Activated effector memory CD4-positive, alpha-beta T cell treated with Interleukin-2 at 50 U/mL for 16 hours (primary cell): ENCODE measurements at places on chromosomes 5 and 9.

DNA sequence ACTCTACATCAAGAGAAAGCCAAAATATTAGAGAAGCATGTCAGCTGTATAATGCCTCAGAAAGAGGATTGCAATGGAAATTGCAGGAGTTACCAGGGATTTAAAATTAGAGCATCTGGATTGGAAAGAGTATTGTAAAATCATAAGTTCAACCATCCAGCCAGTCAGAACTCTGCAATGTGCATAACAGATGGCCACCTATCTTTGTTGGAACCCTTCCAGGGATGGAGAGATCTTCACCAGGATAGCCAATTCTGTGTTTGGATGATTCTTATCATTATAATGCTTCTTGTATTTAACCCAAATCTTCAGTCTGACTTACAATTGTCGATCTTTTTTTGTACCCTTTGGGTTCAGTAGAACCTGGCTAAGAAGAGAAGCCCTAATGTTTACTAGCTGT lies 164.4 kb downstream of the TLR4 start:
- DNase-seq: no peak

GRCh38 chr5:32261198-32261597 lies 51.5 kb downstream of the MTMR12 start:
- DNase-seq: no peak

DNA sequence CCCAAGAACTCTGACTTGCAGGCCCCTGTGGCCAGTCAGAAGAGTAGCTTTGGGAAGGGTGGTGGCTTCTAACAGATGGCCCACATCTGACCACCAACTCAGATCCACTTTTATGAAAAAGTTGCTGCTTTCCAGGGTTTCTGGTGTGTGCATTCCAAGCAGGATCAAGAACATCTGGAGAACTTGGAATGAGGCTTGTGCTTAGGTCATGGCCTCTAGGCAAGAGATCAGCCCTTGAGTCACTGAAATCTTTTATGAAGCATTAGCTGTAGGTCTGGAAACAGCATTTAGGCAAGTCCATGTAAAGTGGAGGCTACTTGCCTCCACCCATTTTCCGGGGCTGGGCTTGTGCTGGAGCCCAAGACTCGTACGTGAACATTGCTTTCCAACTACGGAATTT lies 433.3 kb downstream of the SH3GL2 start:
- DNase-seq: no peak

DNA sequence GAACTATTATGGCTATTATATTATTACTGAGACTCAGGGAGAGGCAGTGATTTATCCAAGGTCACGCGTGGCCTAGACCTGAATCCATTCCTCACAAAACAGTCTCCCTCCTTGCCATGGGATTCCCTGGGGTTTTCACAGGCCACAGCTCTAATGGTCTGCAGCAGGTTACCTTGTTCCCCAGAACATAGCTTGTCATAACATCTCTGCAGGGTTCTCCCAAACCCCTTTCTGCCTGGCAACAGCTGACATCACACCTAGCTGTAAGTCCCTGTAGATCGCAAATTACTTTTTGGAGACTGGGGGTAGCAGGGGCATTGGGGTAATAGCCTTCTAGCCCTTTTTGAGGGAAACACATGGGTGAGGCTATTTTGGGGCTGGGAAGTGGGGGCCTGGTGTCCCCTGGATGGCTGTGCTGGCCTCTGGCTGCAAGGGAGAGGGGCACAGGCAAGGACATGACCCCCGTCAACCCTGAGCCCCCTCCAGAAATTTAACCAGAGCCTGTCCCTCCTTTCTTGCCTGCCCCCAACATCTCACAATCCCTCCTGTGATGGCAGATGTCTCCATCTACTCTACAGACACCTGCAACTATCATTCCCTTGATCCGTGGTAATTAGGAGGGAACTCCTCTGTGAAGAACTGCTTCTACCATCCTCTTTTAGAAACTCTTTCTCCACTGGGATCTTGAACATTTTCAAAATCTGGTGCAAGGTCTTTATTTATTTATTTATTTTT lies 1.3 kb downstream of the CD74 start:
- DNase-seq: peak; percentile 45

GRCh38 chr5:12876541-12877298 lies 972.5 kb upstream of the CTNND2 start:
- DNase-seq: no peak

- peak; percentile 47 for DNase-seq
These were observed 49.0 kb downstream of the PSD2 start for GRCh38 chr5:139844472-139845145.

- DNase-seq: no peak
These were observed 109.8 kb upstream of the TARS1 start for GRCh38 chr5:33330992-33331391.

GRCh38 chr9:136482046-136482792 lies 621 bp downstream of the SEC16A start:
- peak; percentile 14 for DNase-seq

DNA sequence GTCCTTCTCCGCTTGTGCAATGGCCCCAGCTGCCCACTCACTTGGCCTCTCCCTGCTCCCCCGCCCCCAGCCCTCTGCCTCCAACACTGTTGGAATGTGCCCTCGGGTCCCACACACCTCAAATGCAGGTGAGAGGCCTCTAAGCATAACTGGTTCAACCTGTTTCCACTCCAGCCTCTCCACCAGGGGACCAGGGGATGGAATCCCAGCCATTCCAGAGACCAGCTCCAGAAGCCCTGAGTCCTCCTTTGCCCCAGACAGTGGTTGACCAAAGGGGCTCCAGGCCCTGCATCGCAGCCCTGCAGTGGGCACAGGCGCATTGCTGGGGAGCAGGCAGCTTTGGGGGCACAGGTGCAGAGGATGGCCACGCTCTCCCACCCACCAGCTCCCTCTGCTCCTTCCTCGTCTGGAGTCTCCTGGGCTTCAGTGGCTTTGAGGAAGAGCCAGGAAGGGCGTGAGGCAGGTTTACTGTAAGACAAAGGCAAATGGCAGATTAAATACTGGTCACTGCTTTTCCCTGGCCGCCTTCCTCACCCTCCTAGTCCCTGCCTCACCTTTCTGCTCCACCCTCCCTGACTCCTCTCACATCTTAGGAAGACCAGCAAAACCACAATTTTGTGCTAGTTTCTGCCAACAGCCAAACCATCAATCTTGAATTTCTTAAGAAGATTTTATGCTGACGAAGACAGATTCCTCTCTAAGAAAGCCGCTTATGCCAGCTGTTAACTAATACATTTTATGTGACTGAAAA lies 29.1 kb upstream of the IRX2 start:
- DNase-seq: no peak

- DNase-seq: no peak
These were observed 28.3 kb upstream of the RAI14 start for GRCh38 chr5:34627794-34628193.

- no peak for DNase-seq
These were observed 96.8 kb downstream of the FBXO4 start for GRCh38 chr5:42021923-42022322.

DNA sequence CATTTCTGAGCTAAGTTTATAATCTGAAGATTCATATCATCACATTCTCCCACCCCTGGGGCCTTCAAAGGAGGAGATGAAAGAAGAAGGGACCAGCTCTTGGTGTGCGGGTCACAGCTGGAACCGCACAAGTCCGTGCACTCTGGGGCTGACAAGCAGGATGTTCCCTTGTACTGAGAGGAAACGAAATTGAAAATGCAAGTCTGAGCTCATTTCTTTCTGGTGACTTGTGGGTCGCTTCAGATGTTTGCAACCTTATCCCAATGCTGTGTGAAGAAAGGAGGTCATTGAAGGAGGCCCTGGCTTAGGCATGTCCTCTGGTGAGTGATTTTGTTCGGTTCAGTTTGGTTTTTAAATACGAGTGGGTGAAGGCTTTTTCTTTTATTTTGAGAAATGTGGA lies 59.6 kb downstream of the C9orf152 start:
- no peak for DNase-seq

DNA sequence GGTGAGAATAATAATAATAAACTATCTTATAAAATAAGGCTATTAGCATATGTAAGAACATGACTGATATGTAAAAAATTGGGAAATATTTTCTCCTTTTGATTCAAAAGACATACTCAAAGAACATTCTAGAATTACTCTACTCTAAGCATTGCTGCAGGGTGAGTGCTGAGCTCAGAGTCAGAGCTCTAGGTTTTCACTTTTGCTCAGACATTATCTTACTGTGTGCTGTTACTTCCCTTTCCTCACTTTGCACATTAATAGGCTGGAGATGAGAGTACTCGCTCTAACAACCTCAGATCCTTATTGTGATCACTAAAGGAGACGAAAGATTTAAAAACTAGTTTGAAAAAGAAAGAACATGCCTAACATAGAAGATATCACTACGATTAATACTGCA lies 99.4 kb upstream of the C9orf72 start:
- no peak for DNase-seq

DNA sequence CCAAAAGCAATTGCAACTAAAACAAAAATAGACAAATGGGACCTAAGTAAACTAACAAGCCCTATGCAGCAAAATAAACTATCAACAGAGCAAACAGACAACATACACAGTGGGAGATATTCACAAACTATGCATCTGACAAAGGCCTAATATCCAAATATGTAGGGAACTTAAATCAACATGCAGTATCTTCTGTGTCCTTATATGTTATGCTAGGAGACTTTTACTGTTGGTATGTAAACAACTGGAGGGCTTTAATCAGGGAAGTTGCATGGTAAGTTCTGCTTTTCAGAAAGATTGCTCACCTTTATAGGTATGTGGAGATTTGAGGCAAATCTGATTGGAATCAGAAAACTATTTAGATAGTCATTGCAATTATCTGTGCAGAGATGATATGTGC lies 461.2 kb upstream of the RIOK2 start:
- DNase-seq: no peak

GRCh38 chr9:104960662-104961061 lies 32.7 kb upstream of the ABCA1 start:
- DNase-seq: no peak

DNA sequence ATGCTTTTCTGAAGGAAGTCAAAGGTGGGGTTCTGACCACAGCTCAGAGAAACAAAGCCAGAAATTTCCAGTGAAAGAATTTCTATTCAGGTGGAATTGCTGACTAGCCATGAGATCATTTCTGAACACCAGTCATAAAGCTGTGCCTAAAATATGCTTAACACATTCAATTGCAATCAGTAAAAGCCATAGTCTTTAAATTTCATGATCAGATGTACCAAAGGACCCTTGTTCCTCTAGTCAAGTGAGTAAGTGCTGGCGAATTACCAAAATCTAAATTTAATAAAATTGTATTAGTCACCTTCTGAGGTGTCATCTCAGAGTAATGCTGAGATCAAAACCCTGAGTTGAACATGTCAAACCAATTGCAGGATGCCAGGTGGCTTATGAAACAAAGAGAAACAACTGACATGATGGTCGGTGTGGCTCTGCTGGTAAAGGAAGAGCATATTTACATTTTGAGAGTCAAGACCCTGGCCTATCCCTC lies 334.2 kb upstream of the CCNH start:
- no peak for DNase-seq

GRCh38 chr9:15268782-15269181 lies 38.2 kb downstream of the TTC39B start:
- no peak for DNase-seq

GRCh38 chr9:114981063-114981462 lies 50.7 kb upstream of the TNFSF8 start:
- DNase-seq: no peak

- no peak for DNase-seq
These were observed 16.8 kb downstream of the CFAP77 start for GRCh38 chr9:132426639-132427414.

DNA sequence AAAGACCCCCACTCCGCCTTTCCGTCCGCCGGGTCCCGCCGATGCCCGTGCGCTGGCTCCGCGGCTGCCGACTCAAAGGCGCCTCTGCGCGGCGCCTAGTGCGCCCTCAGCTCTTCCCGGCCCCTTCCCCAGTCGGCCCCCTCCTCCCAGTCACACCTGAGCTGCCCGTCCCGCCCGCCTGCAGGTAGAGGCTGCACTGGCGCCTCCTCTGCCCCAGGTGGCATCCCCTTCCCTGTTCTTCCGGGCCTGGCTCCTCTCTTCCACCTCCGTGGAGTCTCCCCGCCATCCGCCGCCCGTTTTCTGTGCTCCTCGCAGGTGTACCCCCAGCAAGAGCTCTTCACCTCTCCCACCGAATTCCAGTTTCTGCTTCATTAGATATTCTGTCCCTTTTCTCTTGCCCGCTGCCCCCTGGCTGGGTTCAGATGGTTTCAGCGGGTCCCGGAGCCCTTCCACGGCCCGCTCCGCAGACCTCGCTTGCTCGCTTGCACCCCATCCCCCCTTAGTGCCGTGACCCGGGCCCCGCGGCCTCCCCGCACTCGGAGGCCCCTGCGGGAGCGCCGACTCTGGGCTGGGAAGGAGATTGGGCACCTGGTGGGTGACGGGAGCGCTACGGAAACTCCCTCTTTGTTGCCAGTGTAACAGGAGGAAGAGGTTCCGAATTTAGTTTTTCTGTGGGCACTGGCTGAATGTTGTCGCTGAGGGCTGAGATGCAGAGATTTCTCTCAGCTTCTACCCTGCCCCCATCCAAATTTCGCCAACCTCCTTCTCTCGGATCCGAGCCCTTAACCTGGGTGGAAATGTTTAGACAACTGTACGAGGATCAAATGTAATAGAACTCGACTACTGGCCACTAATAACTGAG lies 809 bp downstream of the SLC44A1 start:
- peak; percentile 30 for DNase-seq

DNA sequence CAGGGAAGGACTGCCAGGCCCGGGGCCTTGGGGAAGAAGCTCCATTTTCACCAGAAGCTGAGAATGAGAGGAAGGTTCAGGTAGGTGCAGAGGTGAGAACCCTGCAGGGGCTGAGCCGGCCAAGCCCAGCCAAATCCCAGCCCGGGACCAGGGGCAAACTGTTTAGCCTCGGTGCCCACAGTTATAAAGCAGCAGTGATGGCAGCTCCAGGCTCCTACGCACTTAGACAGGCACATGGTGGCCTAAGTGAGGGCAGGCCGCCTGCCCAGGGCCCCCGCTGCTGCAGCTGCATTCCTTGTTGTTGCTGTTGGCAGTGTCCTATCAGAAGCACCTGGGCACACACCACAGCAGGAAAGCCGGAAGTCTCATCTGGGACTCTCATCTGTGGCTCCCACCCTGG lies 159.9 kb upstream of the FOXD4L5 start:
- DNase-seq: no peak

DNA sequence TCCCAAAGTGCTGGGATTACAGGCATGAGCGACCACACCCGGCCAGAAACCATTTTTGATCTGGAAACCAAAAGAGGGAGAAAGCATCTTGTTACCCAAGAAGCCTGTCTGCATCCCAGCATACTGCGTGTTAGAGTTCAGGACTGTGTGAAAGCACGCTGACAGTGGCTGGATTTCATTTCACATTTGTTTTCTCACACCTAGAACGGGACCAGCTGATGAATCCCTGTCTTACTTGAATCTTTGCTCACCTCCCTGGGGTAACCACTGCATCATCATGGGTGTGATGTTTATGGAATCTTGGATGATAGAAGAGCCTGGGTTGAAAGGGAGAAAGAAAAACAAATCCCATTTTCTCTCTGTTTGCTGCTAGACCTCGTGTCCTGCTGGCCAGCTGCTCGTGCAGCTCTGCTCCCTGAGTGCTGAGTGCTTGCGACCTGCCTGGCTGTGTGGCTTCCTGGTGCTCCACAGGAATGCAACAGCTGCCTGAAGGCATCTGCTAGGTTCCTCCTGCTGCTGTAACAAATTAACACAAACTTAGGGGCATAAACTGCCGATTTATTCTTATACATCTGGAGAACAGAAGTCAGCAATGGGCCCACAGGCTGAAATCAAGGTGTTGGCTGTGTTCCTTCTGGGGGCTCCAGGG lies 378.3 kb upstream of the DAP start:
- DNase-seq: no peak

GRCh38 chr9:116274293-116274692 lies 120.7 kb downstream of the PAPPA start:
- no peak for DNase-seq

- no peak for DNase-seq
These were observed 468.9 kb downstream of the ACTL7B start for GRCh38 chr9:108386859-108387384.
